ENCODE measurements at places on chromosomes 11 and 22.

- DNase-seq = no peak
Observed at GRCh38 chr22:28923826-28924732, 40.7 kb downstream of the ZNRF3 start.

DNA sequence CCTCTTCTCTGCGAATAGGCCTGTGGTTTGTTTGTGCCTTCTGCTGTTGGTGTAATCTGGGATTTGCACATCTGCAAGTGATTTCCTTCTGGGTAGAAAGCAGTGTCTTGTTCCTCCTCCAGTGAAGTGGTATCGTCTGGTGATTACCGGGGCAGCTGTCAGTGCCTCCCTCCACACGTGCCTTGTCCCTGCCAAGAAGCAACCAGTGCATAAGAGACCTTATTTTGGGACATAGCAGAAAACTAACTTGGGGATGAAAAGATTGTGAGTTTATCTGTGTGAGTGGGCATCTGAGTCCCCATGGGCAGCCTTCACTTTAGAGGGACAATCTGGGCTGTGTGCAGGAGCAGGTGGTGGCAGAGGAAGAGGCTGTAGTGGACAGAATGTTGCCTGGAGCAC is 71.5 kb upstream of the SORL1-AS1 start:
- DNase-seq = no peak

- peak; percentile 27 for DNase-seq
Observed at GRCh38 chr22:46056546-46057245, 79.7 kb upstream of the WNT7B start.

DNA sequence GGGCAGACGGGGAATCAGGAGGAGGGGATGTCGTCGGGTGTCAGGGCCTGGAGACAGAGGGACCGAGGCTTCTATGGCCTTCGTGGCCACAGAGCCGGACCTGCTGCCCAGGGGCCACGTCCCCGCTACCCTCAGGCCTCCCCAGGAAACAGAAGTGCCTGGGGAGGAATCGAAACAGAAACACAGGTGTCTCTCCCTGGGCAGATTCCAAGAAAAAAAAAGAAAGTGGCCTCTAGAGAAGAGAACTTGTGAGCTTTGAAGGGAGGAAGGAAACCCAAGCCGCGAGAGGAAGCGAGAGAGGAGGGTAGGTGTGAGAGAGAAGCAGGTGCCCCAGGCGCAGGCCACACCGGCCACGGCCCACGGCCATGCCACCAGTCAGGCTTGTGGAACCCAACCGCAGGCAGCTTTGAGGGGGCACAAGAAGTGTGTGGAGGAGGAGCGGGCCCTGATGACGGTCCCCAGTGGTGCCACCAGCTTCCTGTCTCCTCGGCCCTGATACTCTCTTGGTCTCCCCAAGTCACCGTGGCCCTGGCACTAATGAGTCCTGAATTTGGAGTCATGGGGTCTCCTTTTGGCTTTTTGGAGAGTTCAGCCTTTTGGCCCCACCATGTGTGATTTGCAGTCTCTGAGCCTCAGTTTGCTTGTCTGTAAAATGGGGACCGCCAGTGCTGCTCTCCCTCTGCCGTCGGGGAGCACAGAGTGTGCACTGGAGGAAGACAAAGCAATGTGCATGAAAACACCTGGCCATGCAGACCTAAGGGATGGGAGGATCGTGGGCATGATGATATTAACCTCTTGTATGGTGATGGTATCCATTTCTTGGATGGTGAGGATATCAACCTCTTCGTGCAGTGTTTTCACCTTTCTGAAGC is 25.2 kb downstream of the LIF start:
- no peak for DNase-seq

- no peak for DNase-seq
Observed at GRCh38 chr22:25228822-25229221, 9.4 kb downstream of the CRYBB2 start.

GRCh38 chr11:78370406-78371172 is 47.0 kb downstream of the GAB2 start:
- DNase-seq = no peak

DNA sequence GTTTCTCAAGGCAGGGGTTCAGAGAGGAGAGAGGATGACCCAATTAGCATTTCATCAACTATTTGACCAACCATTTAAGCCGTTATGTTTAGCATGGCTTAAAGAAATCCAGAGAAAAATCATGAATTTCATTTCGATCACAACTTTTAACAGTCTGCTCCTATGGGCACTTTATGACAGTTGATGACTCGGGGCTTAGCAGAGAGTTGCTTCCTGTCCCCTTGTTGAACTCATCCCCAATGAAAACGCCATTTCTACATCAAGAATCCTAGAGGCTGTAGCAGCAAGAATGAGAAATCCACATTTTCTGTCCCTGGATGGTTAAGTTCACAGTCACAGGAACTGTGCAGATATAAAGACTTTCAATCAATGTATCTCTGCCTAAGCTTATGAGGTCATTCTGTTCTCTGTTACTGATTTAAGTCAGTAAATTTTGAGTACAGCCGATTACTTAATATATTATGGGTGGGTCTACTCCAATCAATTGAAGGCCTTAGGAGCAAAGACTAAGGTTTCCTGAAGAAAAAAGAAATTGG is 81.1 kb downstream of the BDNF start:
- DNase-seq = no peak

DNA sequence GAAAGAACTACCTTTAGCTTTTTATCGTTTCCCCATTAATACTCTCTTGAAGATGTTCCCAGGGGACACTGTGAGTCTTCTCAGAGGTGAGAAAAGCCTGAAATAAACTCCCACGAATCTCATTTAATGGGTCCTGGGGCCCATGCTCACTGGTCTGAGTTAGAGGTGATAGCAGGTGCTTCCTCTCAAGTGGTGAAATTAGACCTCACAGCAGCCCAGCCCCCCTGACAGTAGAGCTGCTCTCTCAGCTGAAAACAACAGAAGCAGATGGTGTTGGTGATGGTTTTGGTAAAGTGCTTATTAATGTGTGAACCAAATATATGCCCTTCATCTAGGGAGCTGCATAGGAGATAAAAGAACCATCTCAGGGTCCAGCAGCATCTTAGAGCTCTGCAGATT is 76.8 kb upstream of the VPREB1 start:
- DNase-seq = no peak

- no peak for DNase-seq
Observed at GRCh38 chr11:119307219-119307618, 9.7 kb downstream of the MCAM start.

DNA sequence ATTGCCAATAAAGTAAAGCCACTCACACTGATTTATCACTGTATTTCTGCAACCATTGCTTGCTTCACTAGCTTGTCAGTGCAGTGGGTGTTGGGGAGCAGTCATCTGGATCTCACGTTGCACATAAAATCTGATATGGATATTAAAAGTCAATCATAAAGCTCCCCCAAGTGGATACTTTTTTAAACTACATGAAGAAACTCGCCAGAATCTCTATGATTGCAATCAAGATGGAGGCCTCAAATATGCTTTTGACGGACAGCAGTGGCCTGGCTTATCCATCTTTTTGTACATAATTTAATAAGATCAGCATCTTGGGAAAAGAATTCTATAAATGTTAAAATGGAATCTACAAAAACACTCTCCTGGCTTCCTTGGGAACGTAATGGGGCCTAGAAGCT is 137.7 kb downstream of the WT1 start:
- DNase-seq = no peak

DNA sequence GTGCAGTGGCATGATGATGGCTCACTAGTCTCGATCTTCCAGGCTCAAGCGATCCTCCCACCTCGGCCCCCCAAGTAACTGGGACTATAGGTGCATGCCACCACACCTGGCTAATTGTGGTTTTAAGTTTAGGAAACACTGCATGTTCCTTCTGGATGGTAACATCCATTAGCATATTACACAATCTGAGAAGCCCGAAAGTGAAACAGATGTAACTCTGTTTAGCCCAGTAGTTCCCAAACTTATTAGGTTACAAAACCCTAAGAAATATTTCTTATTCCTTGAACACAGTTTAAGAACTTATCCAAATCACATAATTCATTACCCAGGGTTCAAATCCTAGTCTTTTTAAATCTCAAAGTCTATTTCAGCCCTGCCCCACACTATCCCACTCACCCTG is 28.3 kb downstream of the POLDIP3 start:
- no peak for DNase-seq

DNA sequence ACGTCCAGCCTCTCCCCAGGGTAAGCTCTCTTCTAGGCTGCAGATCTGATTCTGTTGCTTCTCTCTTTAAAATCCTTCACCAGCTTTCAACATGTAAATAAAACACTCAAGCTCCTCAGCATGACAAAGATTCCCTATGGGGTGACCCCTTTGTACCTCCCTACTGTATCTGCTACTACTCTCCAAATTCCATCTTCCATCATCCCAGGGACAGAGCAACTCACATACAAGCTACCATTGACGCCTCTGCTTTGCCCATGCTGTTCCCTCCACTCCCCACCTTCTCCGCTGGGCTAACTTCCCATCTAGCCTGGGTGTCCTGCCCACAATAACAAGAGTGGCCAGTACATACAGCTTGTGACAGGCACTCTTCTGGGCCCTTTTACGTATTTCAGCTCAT is 207.5 kb upstream of the ZBED5 start:
- no peak for DNase-seq

DNA sequence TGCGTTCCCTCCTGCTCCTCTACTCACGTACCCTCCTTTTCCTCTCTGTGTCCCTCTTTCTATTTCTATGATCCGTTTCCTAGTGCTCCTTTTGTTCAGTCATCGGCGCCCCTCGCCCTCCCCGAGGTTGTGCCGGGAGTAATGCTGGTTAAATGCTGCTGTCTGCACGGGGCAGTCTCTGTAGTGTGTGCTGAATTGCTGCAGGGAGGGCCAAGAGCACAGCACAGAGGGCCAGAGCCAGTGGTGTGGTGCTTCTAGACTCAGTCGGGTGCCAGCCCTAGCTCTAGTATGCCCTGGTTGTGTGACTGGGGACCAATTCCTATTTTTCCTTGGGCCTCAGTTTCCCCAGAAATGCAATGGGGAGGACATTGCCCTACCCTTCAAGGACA is 98.3 kb downstream of the PKNOX2 start:
- no peak for DNase-seq

GRCh38 chr11:127996825-127997224 is 590.5 kb downstream of the ETS1 start:
- DNase-seq = no peak

DNA sequence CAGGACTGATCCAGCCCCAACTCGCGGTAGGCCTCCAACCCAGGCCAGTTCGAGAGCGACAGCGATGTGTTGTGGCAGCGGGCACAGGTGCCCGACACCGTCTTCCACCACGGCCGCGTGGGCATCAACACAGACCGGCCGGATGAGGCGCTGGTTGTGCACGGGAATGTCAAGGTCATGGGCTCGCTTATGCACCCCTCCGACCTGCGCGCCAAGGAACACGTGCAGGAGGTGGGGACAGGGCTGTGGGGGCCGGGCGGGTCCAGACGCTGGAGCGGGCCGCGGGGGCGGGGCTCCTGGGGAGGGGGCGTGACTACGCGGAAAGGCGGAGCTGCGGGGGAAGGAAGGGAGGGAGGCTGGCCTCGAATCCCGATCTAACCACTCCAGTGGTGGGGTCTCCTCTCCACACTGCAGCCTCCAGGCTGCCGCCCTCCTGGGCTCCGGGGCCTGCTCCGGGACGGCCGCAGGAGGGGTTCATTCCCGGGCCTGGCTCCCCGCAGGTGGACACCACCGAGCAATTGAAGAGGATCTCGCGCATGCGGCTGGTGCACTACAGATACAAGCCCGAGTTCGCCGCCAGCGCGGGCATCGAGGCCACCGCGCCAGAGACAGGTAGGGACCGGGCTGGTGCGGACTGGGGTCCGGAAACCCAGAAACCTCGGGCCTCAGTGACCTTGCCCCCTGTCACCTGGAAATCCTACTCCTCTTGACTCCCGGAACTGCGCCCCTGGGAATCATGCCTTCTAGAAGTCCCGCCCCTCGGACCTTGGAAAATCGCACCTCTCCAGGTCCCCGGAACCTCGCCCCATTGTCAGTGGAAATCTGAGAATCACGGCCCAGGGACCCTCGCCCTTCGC is 14.9 kb downstream of the TMEM258 start:
- DNase-seq = no peak

- no peak for DNase-seq
Observed at GRCh38 chr22:21646608-21647590, 4.8 kb downstream of the SDF2L1 start.

DNA sequence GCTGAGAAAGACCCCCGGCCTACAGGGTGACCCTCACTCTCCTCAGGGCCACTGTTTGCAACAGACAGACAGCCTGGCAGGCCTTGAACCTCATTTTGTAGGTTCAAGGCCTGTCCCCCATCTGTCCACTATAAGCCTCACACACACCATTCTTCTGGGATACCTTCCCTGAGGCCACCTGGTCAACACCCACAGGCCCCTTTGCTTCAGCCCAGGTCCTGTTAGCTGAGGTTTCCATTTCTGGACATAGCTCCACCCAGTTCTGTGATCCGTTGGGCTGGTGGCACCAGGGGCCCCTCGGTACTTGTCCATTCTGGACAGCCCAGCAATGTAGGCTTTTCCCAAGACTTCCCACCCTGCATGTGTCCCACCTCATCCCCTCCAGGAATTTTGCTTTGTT is 3.1 kb downstream of the MIF start:
- no peak for DNase-seq

DNA sequence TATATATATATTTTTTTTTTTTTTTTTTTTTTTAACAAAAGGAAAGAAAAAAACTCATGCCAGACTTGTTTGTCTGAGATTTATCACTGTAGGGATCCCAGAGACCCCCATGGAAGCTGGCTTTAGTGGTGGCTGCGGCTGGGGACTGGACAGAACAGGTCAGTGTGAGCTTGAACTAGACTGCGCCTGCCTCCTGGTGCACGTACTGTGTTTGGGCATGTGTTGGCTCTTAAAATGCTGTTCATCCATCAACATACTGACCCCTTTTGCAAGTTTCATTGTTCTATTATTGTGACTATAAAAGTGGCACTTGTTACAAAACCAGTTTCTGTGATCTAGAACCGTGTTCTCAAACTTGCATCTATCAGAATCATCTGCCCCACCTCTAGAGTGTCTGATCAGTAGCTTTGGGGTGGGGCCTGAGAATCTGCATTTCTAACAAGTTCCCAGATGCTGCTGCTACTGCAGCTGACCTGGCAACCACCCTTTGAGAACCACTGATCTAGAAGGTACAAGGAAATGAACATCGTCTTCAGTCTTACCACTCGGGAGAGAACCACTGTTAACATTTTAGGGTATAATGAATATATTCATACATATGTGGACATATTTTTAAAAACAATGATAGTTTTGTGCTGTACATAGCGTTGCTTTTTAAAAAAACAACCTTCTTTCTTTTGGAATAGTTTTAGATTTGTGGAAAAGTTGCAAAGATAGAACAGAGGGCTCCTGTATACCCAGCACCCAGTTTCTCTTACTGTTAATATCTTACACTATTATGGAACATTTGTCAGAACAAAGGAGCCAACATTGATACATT is 54.0 kb downstream of the ZNRF3 start:
- DNase-seq = no peak

- DNase-seq = no peak
Observed at GRCh38 chr22:25762147-25762546, 20.2 kb downstream of the MYO18B start.

DNA sequence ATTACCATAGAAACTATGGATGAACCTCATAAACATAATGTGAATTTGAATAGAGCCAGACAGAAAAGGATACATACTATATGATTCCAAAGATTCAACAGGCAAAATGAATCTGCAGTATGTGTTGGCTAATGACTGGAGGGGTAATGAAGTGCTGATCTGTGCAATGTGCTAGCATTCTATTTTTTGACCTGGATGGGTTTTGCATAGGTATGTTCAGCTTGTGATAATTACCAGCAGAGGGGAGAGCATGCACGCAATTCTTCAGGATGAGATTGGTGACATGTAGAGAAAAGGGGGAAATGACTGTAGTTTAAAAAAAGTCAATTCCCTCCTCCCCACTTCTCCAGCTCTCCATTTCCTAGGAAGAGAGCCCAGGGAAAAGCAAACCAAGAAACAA is 618 bp upstream of the CCDC81 start:
- no peak for DNase-seq

GRCh38 chr22:28608546-28608945 is 71.1 kb downstream of the TTC28 start:
- no peak for DNase-seq
